ENCODE measurements at places on chromosomes 16 and 17.
A peak's percentile ranks its signal among the peaks of the same experiment; 100 is the strongest.

GRCh38 chr16:85927959-85928358, 29.0 kb downstream of the IRF8 start:
- DNase-seq = no peak

DNA sequence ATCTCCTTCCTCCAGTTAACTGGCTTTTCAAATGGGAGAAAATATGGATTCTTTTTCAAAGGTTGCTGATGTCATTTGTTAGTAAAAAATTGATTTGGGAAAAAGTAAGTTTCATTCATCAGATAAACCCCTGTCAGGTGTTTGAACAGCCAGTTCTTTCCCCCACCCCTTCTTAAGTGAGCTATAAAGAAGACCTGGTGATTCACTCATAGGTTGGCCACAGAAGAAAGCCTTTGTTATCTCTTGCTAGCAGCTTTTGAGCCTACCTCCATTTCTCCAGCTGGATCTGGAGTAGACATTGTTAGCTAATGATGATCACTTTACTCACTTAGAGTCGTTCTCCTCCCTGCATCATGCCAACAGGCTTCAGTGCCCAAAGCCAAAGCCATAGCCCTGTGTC, 63.0 kb downstream of the NLK start:
- DNase-seq = no peak

- DNase-seq = peak; percentile 67
Measured at GRCh38 chr16:61887903-61888302, 148.3 kb downstream of the CDH8 start.

DNA sequence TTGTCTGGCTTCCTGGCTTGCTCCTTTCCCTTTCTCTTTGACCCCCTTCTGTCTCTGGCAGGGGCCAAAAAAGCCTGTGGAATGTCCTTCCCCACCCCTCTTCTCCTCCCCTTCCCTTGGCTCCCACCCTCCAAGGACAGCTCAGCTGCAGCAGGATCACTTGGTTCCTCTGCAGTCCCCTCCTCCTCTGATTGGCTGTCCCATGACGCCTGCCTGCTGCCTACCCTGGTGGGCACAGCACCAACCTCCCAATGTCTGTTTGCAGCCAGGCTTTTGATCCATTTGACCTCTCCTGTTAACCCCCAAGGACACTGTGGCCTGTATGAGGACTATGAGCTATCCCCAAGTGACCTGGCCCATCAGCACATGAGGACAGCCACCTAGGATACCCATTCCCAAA, 14.8 kb upstream of the MTMR4 start:
- DNase-seq = no peak

DNA sequence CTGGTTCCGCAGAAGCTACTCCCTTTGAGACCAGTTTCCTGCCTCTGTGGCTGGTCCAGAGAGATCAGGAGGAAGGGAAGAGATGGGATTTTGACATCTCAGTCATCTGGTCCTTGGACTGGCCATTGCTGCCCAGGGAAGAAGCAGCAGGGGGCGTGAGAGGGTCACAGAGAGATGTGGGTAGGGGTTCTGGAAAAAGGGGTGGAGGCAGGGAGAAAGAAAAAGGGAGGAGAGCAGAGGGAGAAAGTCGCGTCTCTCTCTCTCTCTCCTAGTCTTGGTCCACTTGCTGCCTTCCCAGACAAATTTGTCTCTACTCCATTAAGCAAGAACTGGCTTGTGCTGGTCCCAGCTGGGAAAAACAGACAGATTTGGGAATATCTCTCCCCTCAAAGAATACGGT, 4.4 kb downstream of the SHBG start:
- peak; percentile 46 for DNase-seq

GRCh38 chr17:56786989-56787482, 46.7 kb downstream of the C17orf67 start:
- peak; percentile 97 for DNase-seq

GRCh38 chr16:1857433-1858097, 14.4 kb downstream of the MEIOB start:
- DNase-seq = no peak

DNA sequence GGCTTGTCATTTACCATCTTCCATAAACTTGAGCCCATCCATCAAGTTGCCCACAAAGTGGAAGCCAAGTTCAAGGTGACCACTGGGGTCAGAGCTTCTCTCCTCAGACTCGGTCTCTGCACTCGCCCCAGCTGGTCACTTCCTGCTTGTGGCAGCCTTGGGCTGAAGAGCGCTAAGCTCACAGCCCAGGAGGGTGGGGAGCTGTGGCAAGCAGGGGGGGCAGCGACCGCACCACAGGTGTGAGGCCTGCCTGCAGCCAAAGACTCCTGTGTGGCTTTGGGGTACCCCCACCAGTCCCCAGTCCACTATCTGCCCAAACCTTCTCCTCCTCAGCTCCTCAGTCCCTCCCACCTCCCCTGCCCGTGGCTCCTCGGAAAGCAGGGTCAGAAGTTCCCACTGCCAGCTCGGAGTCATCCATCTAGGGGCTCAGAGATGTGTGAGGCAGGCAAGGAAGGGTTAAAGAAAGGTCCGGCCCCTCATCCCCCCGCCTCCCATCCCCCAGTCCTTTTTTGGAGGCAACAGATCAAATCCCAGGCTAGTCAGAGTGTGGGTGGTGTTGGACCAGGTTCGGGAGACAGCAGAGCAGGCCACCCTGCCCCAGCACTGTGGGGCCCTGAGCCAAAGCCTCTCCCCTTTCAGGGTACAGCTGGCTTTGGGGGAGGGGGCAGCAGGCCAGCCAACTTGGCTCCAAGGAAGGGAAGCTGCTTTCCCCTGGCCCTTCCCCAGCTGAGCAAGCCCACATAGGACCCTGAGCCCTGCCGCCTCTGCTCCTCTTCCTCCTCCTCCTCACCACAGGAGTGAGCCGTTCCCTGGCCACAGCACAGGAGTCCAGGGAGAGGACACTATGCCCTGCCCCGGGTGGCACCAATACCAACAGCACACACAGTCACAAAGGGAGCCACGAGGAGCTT, 3.2 kb downstream of the CSF3 start:
- DNase-seq = no peak

DNA sequence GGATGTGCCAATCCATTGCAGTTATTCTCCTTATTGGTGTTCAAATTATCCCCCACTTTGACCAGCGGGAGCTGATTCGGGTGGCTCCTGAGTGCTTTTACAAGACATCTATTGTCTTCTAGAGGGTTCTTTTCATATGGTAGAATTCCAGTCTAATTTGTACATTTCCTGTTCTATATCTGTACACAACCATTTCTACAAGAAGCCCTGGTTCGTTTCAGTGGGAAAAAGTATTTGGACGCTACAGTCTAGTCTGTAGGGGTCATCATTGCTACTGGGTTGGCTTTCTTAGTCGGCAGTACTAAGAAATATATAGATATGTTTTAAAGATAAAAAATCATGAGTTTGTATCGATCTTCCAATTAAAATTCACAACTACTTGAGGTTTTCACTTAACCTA, 262.6 kb downstream of the MAP2K6 start:
- no peak for DNase-seq

GRCh38 chr17:4195306-4195705, 52.3 kb downstream of the CYB5D2 start:
- no peak for DNase-seq

DNA sequence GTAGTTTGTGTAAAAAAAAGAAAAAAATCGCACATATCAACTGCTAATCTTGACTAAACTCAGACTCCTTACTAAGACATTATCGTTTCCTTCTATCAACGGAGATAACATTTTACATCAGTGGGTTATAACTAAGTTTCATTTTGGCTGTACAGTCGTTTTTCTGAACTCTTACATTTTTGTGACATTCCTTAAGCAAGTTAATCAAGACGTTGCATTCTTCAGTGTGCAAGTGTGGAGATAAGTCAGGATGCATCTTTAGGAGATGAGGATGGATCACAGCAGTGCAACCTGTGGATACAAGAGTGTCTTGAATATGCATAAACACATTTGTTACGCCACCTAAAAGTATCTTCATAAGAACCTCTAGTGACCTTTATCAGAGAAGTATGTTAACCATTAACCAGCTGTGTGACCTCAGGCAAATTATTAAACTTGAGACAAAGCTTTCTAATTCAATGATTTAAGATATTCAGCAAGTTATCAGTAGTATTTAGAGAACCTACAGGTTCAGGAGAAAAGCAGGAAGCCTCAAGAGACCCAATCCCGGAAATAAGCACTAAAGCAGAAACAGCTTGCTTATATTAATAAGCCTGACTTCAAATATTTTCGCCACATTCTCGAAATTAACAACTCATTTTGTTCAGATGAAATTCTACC, 9.4 kb downstream of the CMC2 start:
- peak; percentile 38 for DNase-seq

- no peak for DNase-seq
Measured at GRCh38 chr17:77632619-77633018, 325.9 kb upstream of the TNRC6C start.

- DNase-seq = peak; percentile 36
Measured at GRCh38 chr17:66461343-66461995, 159.1 kb downstream of the PRKCA start.

DNA sequence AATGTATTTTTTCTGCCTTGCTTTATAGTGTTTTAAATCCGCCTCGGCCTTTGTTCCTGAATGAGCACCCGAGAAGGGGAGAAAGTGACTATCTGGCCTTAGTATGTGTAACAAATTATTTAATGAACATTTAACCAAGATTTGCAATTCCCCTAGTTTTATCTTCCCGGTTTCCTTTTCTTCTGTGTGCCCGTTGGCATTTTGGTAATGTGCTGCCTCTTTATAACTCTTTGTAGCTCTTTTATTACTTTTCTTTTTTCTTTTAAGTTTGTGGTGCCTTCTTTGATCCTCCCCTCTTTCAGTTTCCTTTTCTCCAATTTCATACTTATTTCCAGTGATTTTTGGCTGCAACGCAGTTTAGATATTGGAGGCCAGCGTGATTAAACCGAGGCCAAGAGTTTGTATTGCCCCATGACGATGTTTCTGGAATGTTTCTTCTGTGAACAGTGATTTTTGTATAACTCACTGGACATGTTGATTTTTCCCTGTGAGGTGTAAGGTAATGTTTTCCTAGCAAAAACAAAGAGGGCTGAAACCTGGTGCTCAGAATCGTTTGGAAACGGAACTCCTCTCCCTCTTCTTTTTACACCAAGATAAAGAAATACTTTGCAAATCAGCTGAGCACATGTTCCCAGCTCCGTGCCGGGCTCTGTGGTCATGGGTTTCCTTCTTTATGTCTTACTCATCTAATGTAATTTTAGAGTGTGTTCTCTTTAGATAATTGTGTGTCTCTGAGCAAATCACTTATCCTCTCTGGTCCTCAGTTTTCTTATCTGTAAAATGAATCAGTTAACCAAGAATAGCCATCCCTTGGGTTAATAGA, 344.3 kb downstream of the WWOX start:
- peak; percentile 8 for DNase-seq

DNA sequence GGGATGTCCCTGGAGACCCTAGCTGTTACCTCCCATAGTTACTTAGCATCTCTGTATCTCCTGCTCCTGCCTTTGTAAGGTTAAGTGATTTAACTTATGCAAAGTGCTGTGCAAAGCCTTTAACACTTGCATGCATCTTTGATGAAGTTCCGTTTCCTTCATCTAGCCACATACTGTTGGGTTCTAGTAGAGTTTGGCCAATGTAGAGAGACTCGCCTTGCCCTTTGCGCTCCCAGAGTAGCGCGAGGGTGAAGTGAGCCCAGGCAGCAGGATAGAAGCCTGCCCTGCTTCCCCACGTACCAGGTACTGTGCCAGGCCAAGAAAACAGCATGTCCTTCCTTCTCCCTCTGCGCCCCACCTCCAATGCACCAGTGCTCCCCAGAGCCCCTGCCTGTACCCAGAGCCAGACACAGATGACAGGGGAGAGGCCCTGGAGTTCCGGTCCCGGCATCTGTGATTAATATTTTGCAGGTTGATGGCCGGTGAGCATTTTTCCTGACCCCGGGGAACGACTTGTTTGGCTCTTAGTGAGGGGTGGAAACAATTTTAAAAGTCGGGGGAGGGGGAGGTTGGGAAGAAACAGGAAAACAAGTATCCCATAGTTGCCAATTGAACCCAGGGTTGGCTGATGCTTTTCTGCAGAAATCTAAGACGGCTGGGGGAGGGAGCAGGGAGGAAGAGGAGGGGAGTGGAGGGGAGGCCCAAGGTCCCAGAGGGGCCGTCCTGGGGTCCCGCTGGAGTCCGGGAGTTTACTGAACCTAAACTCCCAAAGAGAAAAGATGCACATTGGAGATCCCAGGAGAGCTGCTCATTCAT, 13.1 kb upstream of the CDC42EP4 start:
- no peak for DNase-seq

DNA sequence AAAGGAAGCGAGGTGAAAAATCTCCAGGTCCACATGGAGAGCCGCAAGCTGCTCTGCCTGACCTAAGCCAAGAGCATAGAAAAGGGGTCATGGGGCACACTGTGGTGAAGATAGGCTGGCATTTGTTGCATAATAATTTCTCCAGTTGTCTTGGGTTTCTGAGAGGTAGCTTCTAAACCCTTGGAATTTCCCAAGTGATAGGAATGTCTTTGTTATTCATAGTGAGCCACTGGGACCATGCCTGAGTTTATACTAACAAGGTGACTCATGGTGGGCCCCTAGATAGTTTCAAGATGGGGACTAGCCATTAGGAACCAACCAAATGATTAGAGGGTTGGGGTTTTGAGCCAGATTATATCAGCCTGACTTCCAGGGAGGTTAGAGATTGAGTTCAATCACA, 25.6 kb downstream of the SOST start:
- no peak for DNase-seq
